NCI-H2081 treated with DMSO at 0.1 percent for 48 hours (cell line): ENCODE measurements at places on chromosomes 4 and X.

- DNase-seq: no peak
Measured at GRCh38 chrX:120213438-120214265, 37.0 kb upstream of the ZBTB33 start.

DNA sequence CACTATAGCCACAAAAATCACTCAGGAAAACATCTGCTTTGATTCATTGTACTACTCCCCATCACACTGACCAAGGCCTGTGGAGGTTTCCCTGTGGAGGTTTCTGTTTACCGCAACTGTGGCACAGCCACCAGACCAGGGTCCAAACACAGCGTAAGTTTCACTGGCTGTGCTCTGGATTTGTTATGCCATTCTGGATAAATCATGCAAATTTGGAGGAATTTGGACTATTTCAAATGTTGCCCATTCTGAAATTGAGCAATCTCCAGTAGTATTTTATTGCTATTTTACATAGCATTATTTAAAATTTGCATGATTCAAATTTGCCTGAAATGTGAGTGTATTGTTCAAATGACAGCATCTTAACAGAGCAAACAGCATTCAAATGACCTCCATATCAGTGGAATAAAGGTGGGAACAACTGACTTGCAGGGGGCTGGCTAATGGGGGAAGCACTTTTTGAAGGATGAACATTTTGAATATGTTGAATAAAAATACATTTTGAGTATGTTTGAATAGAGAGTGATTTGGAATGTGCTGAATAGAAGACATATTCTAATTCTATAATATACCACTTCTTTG lies 66.1 kb upstream of the ACSL1 start:
- no peak for DNase-seq

DNA sequence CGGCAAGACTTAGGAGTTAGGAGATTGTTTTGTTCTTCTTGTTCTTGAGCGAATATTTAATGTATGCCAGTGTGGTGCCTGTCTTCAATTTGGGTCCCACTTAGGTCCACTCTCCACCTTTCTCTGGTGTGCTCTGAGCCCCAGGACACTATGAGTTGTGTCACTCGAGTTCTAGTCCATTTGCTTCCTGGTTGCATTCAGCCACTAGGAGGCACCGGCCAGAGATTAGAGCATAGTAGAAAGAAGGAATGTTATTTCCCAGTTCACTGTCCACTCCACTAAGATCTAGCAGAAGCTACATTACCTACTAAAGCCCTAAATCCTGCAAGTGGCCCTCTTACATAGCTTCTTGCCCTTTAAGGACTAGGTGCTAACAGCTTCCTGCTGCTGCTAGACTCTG lies 326.9 kb downstream of the NAF1 start:
- no peak for DNase-seq

- DNase-seq: no peak
Measured at GRCh38 chrX:125295337-125295736, 24.3 kb upstream of the TEX13C start.

GRCh38 chrX:63434665-63435064 lies 83.5 kb upstream of the SPIN4 start:
- no peak for DNase-seq

- DNase-seq: no peak
Measured at GRCh38 chrX:10062352-10062751, 94.4 kb upstream of the CLCN4 start.

DNA sequence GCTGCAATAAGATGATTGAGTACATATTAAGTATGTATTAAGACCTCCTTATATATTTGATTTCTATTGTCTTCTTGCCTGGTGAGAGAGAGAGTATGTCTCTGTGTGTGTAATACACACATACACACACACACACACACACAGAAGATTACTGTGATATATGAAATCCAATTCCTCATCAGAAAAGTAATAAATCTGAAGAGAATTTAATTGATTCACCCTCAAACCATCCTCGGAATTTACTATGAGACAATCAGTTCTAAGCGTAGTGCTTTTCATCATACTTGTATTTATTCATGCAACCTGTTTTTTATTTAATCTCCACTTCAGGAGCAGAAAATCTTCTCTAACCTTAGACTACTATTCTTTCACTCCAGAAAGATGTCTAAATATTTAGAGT lies 62.3 kb upstream of the TLL1 start:
- DNase-seq: no peak

DNA sequence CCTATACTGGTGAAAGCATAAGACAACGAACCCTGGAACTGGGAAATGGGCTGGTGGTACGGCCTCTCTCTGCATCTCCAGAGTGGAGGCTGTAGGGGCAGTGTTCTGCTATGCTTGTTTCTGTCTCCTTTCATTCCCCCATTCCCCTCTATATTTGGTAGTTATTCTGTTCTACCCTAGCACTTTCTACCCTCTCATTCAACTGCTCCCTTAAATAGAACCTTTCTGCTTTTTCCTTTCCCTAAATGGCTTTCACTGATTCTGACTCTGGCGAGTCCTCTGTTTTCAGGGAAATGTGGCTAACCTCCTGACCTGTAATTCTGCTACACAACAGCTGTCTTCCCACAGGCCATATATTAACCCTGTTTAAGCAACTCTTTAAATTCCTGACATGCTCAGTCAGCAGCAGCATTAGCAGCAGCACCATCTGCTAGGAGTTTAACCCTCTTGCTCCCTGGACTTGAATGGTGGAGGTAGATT lies 94.2 kb downstream of the CXCL13 start:
- no peak for DNase-seq

GRCh38 chr4:76622126-76622525 lies 187.1 kb downstream of the SHROOM3 start:
- no peak for DNase-seq

DNA sequence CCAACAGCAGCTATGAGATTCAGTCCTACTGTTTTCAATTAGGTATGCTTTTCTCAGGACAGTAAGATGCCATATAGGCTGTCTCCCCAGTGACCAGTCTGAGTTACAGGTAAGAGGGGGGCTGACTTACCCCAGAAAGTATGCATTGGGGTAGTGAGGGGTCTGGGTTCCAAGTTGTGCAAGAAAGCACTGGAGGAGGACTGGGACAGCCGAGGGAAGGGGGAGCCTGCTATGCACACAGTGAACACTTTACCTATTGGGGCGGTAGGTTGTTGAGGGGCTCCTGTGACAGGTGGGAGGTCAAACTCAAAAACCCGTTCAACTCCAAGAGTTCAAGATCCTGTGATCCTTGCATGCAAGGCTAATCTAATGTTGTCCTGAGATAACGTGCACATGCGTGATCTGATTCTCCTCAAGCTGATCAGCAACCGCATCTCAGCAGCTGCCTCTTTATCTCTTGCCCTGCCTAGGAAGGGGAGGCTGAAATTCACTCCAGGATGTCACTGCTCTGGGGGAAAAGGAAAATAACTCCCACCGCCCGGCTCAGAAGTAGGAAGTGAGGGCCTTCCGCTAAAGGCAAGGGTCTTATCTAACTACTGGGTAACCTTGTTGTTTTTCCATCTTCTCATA lies 108.8 kb upstream of the KIT start:
- no peak for DNase-seq

DNA sequence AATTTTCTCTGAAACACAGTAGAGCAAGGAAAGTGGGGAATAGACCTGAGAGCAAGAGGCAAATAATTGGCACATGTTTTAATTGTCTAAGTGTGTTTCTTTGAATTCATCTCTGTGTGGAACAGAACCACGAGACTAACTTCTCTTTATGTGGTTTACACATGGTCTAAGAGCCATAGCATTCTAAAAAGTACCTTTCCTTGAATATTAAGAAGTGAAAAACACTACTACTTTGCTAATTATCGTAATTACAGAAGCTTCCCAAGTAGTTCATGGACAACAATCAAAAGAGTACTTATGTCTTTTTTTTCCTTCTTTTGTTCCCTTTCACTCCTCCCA lies 2.9 kb upstream of the CYBB start:
- DNase-seq: no peak

DNA sequence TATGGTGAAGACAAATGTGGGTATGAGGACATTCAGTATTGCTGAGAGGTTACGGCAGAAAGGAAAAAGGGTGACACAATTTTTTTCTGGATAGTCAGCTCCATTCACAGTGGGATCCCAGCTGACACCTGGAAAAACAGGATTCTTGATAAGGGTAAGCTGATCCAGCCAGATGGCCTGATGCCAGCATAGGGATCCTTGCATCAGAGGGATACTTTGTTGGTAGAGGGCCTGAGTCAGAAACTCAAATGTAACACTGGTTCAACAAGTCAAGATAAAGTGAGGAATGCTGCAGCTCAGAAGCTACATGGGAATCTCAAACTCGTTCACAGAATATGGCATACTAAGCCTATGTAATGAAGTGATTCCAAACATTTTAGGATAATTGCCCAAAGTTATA lies 726.7 kb downstream of the C4orf33 start:
- DNase-seq: no peak

- DNase-seq: no peak
Measured at GRCh38 chrX:69813677-69814076, 197.8 kb downstream of the EDA start.

GRCh38 chr4:111930659-111931058 lies 214.6 kb upstream of the FAM241A start:
- DNase-seq: no peak

DNA sequence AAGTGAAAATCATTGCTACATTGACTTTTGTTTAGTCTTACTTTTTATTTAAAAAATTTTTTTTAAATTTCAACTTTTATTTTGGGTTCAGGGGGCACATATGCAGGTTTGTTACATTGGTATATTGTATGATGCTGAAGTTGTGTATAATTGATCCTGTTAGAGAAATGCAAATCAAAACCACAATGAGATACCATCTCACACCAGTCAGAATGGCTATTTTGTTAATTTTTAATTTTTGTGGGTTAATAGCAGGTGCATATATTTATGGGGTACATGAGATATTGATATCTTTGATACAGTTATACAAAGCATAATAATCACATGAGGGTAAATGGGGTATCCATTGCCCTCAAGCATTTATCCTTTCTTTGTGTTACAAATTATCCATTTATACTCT lies 34.1 kb downstream of the RBMX2 start:
- DNase-seq: no peak

DNA sequence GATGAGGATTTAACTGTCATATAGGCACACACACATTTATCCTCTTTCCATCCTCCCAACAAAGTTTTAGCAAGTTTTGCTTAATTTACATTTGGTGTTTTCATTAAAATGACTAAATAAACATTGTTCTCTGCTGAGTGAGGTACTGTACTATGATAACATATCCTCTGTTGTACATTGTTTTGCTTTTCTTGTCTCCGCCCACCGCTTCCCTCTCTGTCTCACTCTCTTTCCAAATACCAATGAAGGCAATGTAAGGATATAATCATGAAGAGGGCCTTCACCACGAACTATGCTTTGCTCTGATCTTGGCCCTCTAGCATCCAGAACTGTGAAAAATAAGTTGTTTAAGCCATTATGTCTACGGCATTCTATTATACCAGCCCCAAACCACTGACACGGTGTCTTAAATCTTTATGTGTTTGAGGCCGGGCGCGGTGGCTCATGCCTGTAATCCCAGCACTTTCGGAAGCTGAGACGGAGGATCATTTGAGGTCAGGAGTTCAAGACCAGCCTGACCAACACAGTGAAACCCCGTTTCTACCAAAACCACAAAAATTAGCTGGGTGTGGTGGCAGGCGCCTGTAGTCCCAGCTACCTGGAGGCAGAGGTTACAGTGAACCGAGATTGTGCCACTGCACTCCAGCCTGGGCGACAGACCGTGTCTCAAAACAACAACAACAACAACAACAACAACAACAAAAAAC lies 65.3 kb downstream of the HPRT1 start:
- DNase-seq: no peak

- no peak for DNase-seq
Measured at GRCh38 chrX:136495043-136495442, 2.3 kb upstream of the HTATSF1 start.

DNA sequence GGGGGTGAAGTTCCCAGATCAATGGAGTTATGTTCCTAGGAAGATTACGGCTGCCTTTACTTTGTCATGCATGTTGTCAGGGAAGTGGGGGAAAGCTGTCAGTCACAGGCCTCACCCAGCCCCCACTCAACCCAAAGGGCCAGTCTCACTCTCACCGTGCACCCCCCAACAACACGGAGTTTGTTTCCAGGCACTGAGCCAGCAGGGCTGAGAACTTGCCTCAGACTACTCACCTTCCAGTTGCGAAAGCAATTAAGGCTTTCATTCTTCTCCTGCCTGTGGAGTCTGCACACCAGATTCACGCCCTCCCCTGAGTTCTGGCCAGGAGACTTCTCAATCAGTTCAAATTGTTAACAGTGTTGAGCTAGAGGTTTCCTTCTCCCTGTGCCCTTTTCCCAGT lies 114.3 kb downstream of the SH3BGRL start:
- no peak for DNase-seq

DNA sequence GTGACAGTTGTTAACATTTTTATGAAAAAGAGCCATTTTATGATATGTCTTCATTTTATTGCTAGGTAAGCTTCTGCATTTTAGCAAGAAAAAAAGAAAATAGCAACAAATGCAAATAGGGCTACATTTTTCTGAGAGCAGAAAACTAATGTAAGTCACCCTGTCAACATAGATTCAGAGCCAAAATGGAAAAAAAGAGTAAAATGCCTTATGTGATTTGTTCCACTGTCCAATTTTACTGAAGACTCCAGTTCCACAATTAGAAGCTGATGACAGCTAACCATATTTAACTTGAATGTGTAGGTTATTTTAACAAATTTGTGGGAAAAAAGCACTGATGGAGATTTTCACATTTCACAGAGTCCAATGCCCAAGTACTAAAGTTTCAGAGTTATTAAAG lies 772.3 kb downstream of the FAT4 start:
- DNase-seq: no peak

- DNase-seq: no peak
Measured at GRCh38 chrX:3129256-3129655, 88.0 kb downstream of the ARSF start.

DNA sequence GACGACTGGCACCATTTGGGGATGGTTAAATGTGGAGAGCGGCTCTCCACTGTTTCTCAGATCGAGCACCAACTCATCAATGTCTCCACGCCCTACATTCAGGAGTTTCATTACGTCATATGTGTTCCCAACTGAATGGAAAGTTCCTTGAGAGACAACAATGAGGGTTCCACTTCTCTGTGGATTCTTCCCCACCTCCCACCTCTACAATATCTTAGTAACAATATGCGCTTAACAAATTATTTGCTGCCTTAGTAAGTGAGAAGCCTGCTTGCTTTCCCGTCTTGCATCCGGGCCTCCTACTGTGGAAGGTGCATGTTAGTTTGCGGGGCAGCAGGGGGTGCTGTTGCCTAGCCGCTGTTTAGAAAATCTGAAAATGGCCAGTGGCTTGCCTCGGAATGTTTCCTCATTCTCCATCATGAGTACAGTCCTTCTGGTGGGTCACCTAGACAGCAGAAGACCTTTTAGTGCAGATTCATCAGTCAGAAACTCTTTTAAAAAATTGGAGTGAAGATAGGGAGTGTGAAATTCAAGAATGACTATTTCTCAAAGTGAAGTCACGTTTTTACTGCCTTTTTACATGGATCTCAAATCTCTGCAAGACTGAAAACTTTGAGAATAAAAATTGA lies 55.7 kb downstream of the PHOX2B start:
- peak; percentile 11 for DNase-seq

- no peak for DNase-seq
Measured at GRCh38 chr4:111204797-111205196, 581.9 kb upstream of the PITX2 start.
